ENCODE measurements at places on chromosomes 4 and X. TPM values are rescaled to one million over a fixed set of nuclear protein-coding genes. Genes with fewer than 3 reads are reported as not detected.

- H3K4me3 ChIP-seq = no peak overlapping the region
- no peak for DNase-seq
- no peak overlapping the region for H3K27ac ChIP-seq
- no peaks in the 10 kb centered on the region for H3K27me3 ChIP-seq
These were observed 1752.7 kb downstream of the PCDH7 start for GRCh38 chr4:32472918-32473317.

GRCh38 chr4:8832113-8832915 is 39.3 kb downstream of the HMX1 start:
- no peaks in the 10 kb centered on the region for H3K27me3 ChIP-seq
- H3K4me3 ChIP-seq = no peak overlapping the region
- no peak overlapping the region for H3K27ac ChIP-seq
- no peak for DNase-seq
- no peaks in the 10 kb centered on the region for H3K36me3 ChIP-seq

The EGF gene
- not detected for total RNA-seq

- no peak overlapping the region for H3K4me3 ChIP-seq
- no peak for DNase-seq
- H3K27me3 ChIP-seq = no peaks in the 10 kb centered on the region
- no peak overlapping the region for H3K27ac ChIP-seq
- peaks cover 22% of the 10 kb centered on the region for H3K4me1 ChIP-seq
These were observed 50.9 kb downstream of the FAM193A start for GRCh38 chr4:2587213-2587823.

- H3K36me3 ChIP-seq = no peaks in the 10 kb centered on the region
- no peak overlapping the region for H3K27ac ChIP-seq
- H3K27me3 ChIP-seq = peaks cover 5% of the 10 kb centered on the region
- no peaks in the 10 kb centered on the region for H3K4me1 ChIP-seq
These were observed 82.5 kb downstream of the CPE start for GRCh38 chr4:165461159-165461821.

- H3K27me3 ChIP-seq = peaks cover 26% of the 10 kb centered on the region
- H3K4me1 ChIP-seq = peaks cover 24% of the 10 kb centered on the region
- H3K4me3 ChIP-seq = no peak overlapping the region
- DNase-seq = no peak
- no peaks in the 10 kb centered on the region for H3K36me3 ChIP-seq
These were observed 92.3 kb upstream of the PSAPL1 start for GRCh38 chr4:7526929-7527535.

- H3K4me1 ChIP-seq = peaks cover 2% of the 10 kb centered on the region
- no peak overlapping the region for H3K27ac ChIP-seq
- H3K4me3 ChIP-seq = no peak overlapping the region
- no peak for DNase-seq
- H3K27me3 ChIP-seq = no peaks in the 10 kb centered on the region
These were observed 135.4 kb upstream of the FRMPD4 start for GRCh38 chrX:12002876-12003275.

The PALLD gene
- total RNA-seq = 3.7 TPM

The GIMD1 gene
- total RNA-seq = not detected

DNA sequence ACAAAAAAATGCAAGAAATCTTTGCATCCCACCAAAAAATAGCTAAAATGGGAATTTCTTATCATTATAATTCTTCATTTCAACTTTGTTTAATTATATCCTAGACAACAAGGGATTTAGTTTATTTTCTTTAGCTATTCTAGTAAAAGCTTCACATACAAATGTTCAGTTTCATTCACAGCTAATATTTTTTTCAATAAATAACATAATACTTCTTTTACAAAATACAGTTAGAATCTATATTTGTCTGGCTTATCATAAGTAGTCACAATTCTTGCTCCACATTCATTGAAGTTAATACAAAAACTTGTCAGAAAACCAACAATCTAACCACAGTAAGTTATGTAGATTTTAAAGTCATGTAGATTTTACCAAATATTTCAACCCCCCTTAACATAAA is 414.4 kb downstream of the FAT4 start:
- H3K4me3 ChIP-seq = no peak overlapping the region
- no peaks in the 10 kb centered on the region for H3K27me3 ChIP-seq
- no peaks in the 10 kb centered on the region for H3K4me1 ChIP-seq

DNA sequence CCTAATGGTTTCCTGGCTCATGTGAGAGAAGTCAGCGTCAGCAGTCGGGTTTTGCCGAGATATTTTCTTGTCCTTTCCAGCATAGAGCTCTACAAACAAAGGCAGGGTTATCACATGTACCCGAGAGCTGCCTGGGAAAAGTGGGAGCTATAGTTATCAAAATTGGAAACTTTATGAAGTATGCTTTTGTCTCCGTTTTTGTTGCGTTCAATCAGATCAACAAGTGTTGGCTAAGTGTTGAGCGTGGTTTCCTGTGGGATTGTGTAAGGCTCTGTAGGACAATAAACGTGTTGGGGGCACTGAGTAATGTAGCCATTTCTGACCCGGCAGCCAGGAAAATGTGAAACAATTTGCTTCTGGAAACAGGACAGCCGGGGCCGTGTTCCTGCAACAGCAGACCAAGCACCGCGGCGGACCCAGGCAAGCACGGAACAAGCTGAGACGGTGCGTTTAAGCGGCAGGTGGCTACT is at the start of gene BMX:
BMX (plus strand) TSS at position 311 of the 470 bp plus-strand sequence. CDS start 7,547 bp downstream, outside the sequence.
- no peak within 1 kb of the TSS for H3K27ac ChIP-seq
- peaks cover 26% of the 10 kb centered on the region for H3K27me3 ChIP-seq
- no peak for DNase-seq
- H3K4me1 ChIP-seq = peaks cover 4% of the 10 kb centered on the region
- no peaks in the 10 kb centered on the region for H3K36me3 ChIP-seq

The GUCY1B1 gene
- 0.09 TPM for total RNA-seq

DNA sequence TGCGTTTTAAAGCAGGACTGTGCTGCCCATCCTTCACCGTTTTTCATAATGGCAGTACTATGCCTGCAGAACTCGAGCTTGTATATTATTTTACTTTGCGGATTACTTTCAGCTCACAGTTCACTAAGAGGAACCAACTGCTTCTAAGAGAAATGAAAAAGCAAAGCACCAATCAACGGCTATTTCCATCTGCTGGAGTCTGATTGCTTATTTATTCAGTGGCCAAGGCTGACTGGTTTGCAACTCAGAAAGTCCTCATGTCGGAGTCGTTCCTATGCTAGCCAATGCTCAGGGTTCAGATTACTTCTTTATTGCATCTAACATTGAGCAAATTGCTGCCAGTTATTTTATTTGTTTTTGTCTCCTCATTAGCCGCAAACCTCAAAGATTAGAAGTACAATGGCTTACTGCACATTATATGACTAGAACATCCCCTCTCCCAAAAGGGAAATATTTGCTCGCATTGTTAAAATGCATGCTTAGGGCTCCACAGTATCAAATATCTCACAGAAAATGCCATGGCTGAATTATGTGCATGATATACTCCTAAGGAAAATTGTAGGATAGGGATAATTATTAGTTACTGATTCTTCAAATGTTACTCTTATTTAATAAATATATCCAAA is 1628.2 kb upstream of the ADGRL3 start:
- H3K27ac ChIP-seq = no peak overlapping the region
- H3K27me3 ChIP-seq = no peaks in the 10 kb centered on the region
- no peak for DNase-seq
- no peaks in the 10 kb centered on the region for H3K36me3 ChIP-seq
